ENCODE measurements at places on chromosomes 11 and 22.

DNA sequence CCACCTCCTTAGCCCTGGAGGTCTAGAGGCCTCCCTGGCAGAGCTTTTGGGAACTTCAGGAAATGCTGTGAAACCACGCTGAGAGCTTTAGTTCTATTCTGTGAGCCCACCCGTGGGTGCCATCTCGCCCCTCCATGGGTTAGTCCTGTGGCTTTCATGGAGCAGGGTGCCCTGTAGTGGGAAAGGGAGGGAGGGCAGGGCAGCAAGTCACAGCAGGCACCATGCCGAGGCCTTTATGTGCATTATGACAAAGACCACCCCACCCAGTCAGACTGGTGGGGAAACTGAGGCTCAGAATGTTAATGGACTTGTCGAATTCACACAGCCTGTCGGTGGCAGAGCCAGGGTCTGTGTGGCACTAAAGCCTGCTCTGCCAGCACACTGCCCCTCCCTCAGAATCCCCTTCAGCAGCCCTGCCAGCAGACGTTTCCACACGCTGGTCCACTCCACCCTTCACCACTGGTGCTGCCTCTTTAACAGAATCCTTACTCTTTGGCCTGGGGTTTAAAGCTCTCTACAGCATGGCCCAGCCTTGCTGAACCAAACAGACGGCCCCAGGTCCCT is 13.4 kb downstream of the TMPRSS13 start:
- DNase-seq = no peak

DNA sequence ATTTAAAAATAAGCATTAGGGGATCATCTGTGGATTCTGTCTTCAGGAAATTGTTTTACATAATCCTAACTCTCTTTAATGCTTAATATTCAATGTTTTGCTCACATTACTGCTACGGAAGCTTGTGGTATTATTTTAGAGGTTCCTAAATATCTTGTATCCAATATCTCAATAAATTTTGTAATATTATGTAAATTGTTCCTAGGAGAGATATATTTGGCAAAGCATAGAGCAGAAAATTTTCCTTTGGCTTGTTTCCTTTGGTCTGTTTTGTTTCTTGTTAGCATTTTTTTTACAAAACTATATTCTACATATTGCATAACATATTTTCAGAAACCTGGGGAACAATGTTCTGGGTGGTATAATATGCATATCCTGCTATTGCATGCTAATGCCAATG is 144.8 kb downstream of the GRIA4 start:
- no peak for DNase-seq

DNA sequence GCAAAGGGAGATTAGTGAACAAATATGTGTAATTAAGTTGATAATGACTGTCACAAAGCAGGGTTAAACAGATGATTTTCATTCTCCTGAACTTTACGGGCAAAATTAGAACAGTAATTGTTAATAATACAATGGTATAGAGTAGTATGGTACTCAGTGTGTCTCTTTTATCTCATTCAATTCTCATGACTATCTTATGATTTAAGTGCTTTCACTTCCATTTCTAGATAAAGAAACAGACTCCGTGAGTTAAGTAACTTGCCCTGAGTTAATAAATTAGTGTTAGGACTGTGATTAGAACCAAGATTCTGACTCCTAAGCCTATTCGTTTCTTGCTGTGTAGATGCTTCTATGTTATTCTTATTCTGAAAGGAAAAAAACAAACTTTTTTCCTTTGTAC is 22.0 kb downstream of the PIH1D2 start:
- no peak for DNase-seq

GRCh38 chr11:95193541-95193940 is 37.5 kb downstream of the SESN3 start:
- no peak for DNase-seq

GRCh38 chr11:132072044-132072857 is 701.8 kb downstream of the NTM start:
- peak; percentile 97 for DNase-seq

DNA sequence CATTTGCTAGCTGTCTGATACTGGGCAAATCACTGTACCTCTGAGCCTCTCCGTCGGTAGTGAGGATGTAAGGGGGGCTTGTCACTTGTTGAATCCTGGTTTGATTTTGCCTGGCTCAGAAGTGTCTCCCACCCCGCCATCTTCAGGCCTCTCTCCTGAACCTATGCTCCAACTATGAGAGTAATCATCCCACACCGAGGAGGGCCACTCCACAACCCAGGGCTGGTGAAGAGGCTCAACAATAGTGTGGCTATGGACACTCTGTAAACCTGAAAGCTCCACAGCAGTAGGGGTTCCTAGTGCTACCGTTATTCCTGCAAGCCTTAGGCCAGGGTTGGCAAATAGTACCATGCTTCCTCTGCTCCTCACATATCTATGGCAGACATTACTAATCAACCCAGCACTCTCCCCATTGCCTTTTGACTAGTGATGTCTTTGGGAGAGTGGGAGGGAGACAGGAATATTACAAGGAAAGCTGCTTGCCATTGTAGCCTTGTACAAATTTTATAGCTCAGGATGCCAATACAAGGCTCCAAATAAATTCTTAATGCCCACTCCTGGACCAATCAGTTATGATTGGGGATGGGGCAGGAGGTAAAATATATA is 134.0 kb upstream of the TEAD1 start:
- DNase-seq = peak; percentile 15

DNA sequence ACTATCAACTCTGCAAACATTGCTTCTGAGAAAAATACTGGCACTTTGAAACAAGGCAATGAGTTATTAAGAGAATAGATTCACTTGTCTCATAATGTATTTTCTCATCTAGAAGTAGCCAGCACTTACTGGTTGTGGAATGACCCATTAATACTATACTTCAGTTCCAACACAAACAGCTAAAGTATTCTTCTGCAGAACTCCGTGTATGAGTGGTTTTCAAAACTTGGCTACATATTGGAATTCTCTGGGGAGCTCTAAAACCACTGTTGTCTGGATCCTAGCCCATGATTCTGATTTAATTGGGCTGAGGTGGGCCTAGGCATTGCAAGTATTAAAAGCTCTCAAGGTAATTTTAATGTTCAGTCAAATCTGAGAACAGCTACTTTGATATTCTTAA is 1416.4 kb upstream of the RAG2 start:
- peak; percentile 28 for DNase-seq

DNA sequence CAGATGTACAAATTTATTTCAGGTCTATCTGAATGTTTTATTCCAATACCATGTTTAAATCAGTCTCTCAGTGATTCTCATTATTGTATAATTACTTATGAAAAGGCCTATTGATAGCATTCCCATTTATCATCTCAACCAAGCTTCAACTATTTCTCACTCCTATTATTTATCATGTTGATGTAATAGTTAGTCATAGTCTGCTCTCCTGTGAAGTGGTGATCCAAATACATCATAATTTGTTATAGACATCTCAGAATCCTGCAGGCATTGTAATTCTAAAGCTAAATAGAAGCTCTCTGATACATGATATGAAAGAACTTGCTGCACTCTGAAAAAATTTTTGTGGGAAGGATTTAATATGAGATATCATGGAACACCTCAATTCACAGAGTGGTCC is 21.8 kb upstream of the OR8G1 start:
- no peak for DNase-seq

GRCh38 chr11:1138097-1138496 is 19.7 kb upstream of the MUC5AC start:
- DNase-seq = no peak
